ENCODE measurements at places on chromosomes 13 and 19.

DNA sequence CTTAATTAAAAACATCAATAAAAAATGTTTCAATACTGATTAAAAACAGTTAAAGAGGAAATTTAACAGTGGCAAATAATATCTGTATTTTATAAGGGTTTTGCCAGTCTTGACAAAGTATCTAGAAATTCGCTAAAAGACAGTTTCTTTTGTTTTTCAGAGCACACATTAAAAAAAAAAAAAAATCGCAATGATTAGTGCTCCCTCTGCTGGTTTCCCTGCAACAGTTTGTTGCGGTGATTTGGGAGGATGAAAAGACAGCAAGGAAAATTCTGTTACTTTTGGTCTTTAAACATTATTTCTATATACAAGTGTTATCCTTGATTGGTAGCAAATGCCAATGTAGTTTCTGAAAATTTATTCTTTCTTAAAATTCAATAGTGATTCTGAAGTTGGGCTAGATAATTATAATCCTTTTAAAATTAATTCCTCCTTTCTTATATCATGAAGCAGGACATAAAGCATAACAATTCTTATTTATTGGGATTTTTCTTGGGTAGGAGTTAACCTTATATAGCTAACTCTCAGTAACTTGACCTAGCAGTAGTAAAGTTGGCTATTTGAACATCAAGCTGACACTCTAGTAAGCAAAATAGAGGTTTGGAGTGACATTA, 23.1 kb upstream of the SPRY2 start:
- DNase-seq = no peak

DNA sequence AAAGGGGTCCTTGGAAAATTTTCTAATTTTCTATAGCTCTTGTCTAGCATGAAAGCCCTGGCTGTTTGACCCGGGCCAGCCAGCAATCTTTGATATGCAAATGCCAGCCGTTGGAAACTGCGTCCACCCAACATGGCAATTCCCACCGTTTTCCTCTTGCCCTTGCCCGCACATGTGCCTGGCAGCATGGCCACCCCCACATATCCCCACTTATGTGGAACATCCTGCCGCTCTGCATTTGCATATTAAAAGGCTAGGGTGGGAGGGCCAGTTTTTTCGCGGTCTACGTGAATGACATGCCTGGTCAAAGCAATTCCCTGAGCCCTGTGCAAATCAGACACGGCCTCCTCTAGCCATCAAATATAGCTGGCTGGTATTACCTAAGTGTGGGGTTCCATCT, 110.3 kb upstream of the TDRD3 start:
- DNase-seq = no peak

DNA sequence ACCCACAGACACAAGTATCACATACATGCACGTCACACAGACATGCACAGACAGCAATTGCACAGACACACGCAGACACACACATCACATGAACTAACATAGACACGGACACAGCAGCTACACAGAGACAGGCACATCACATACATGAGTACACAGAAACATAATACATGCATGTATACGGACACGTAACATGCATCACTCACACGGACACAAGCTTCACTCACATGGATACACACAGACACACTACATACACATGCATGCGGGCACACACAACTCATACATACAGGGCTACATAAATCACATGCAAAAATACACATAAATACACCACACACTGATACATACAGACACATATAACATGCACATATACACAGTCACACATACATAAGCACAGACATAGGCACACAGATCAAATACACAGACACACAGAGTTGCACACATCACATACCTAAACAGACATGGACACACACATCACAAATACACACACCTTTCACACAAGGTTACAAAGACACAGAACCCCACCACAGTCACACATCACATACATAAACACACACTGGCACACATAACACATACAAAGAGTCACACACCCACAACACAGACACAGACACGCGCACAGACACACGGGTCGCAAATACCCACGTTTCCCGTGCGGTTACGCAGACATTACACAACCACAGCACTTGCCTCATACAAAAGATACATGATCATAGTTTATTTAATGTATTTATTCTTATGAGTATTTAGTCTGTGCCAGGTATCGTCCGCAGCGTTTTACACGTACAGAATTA, 1.1 kb upstream of the LMTK3 start:
- DNase-seq = no peak

GRCh38 chr13:60924856-60925255, 490.8 kb downstream of the PCDH20 start:
- no peak for DNase-seq

DNA sequence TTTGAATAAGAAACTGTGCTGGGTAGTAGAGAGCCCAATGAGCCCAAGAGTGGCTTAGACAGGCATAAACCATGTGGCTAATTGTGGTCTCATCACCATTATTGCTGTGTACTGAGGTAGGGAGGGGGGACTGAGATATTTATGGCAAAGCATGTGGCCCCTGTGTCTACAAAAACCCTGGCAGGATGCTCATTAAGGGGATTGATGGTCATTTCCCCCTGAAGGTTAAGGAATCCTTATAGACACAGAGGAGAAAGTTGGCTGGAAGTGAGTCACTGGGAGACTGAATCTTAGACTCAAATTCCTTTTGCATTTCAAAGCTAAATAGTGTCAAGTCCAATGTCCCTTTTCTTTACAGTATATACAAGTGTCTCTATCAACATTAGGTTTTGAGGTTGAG, 9.8 kb upstream of the DACT3 start:
- DNase-seq = no peak

DNA sequence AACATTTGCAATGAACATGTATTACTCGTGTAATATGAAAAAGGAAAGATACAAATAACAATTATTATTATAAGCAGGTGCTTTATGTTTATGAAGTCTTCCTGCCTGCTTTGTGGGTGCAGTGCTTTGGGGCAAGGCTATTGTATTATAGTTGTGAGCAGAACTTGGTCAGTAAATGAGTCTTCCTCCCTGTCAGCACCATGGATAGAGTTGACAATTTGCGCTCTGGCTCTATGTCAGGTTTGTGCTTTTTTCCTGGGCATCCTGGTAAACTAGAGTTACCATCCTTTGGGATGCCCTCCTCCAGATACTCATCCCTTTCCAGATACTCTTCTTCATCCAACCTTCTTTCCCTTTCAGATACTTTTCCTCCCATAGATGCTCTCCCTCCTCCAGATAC, 19.6 kb downstream of the ERICH6B start:
- no peak for DNase-seq

DNA sequence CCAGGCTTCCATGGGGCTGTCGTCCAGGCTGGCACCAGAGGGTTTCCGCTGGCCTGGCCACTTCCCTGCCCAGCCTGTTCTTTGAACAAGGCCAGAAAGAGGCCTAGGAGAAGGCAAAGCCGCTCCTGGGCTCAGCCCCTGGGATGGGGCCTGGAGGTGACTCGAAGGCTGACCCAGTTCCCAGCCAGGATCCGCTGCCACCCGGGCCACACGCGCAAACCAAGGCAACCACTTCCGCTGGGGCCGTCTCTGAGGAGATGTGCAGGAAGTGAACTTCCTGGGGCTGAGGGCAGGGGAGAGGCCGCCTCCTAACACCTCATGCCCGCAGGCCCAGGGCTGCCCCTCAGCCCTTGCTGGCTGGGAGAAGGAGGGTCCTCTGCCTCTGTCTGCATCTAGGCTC, 15.2 kb downstream of the PLEKHF1 start:
- no peak for DNase-seq

DNA sequence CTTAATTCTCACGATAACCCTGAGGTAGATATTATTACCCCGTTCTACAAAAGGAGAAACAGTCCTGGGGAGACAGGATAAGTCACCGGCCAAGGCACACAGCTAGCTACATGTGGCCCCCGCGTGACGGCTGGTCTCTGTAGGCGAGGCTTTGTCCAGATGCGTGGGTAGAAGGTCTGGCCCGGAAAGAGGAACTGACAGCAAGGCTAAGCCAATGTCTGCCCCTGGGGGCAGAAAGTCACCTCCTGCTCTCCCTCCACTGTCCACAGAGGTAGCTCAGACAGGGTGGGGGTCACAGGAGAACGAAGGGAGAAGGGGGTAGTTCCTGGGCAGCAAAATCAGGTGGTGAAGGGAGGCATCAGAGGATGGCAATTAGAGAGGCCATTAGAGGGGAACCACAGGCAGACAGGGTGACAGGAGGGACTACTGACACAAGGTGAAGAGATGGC, 1.8 kb downstream of the APOC4 start:
- DNase-seq = no peak

GRCh38 chr13:65453982-65454381, 1776.2 kb downstream of the PCDH9 start:
- no peak for DNase-seq

DNA sequence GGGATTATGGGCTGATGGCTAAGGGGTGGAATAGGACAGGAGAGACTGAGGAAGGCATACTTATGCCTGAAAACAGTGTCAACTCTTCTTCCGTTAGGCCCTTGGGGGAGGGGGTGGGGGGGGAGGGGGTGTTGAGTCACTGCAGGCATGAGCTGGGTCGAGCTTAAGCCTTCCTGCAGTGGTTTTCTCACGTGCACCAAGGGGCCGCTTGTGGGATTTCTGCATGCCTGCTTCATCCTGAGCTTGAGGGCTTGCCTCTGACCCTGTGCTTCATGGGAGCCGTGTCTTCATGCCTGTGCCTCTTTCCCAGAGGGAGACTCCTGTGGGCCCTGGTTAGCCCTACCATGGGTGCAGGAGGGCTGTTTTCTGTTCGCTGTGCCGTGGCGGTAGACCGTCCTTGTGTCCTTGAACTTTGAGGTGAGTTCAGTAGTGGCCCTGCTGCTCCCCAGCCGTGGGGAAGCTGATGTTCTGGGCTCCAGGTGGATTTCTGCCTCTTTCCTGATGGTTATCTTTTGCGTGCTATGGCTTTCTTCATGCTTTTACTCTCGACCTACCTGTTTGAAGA, 186.1 kb downstream of the PCCA start:
- no peak for DNase-seq

GRCh38 chr13:86608701-86609100, 809.5 kb upstream of the SLITRK6 start:
- no peak for DNase-seq

GRCh38 chr19:55489711-55490477, 1.7 kb downstream of the SSC5D start:
- DNase-seq = no peak

DNA sequence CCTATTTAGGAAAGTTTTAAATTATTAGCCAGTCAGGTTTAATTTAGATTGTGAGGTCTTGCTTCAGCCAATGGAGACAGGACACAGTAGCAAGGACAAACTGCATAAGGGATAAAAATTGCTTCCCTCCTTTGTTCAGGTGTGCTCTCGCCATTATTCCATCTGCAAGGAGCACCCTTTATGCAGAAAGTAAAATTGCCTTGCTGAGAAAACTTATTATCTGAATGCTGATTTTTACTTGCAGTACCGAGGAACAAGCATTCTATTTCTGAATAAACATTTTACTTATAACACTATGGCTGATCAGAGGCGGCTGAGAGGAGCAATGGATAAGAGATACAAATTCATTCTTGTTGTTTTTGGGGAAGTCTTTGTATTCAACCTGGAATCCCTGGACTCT, 8.0 kb downstream of the CYP4F22 start:
- no peak for DNase-seq

DNA sequence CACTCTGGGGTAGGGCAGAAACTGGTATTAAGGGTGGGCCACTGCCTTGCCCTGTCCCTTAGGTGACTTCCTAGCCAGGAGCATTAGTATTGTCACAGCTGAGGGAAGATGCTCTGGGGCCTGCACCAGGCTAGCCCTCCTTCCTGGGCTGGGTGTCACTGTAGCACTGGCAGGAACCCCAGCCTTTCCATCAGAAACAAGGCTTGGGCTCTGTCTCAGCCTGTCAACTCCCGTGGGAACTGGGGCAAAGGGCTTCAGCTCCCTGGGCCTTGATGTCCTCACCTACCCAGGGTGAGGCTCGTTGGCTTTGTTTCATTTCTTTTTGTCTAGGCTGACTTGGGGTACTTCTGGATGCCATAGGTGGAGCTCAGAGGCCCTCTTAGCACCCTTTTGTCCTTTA, 18.0 kb downstream of the PAF1 start:
- no peak for DNase-seq

DNA sequence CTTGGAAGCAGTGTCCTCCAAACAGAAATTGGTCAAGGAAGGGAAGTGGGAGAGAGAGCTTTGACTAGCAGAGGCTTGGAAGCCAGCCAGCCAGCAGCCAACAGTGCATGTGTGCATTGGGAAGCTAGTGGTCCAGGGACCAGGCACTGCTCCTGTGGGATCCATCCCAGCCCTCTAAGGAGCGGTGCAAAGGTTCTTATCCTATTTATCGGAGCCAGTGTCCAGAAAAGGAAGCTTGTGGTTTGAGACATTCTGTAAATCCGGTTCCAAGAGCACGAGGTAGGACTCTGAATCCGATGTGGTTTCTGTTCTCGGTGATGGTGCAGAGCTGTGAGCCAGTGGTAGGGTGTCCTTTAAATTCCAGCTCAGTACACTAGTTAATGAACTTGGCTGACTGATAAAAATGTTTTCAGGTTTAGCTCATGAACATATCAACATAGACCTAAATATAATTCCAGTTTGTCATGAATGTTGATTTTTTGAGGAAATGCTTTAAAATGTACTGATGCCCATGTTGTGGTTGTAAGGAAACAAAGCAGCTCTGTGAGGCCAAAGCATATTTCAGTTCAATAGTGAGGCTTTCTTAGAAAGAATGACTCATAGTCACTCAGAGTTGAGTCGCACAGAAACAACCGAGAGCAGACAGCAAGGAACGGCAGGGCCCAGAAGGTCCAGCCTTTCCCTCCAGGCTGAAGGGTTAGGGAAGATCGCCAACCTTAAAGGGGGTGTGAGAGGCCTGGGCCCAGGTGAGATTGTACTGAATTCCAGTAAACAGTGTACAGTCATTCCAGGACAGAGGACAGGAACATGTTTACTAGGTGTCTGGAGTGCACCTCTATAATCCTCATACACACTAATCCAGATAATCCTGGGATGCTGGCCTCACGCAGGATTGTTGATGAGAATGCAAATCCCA, 21.5 kb upstream of the GARRE1 start:
- no peak for DNase-seq

DNA sequence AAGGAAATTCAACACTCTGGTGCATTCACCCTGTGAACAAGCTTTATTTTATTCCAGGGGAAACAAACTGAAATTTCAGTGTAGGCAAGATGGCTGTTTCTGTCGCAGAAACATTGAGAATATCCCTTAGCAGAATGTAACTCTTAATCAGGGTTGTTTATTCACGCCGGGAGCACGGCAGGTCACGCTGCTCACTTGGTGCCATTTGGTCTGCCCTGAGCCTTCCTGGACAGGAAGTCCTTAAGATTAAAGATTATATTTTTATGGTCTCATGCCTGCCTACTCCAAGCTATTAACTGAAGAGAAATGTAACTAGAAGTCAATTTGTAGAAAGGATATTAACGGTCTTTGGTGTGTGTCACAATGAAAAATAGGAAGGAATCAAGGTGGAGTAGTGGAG, 185.3 kb upstream of the ARGLU1 start:
- DNase-seq = no peak

GRCh38 chr19:13068085-13068846, 34.4 kb downstream of the LYL1 start:
- DNase-seq = no peak

- no peak for DNase-seq
Observed at GRCh38 chr19:35666251-35666913, at the start of gene UPK1A. Gene UPK1A, plus strand, starts transcription at chr19:35666517. Its CDS starts 296 bp downstream, at chr19:35666813.
